ENCODE measurements at places on chromosomes 2 and 18.
A peak's percentile ranks its signal among the peaks of the same experiment; 100 is the strongest.

GRCh38 chr2:160220545-160221009 is 20.5 kb upstream of the ITGB6 start:
- H3K4me3 ChIP-seq: no peak overlapping the region
- no peak overlapping the region for H3K27ac ChIP-seq
- H3K36me3 ChIP-seq: no peaks in the 10 kb centered on the region

- no peaks in the 10 kb centered on the region for H3K36me3 ChIP-seq
- no peak overlapping the region for H3K4me3 ChIP-seq
- DNase-seq: no peak
Observed at GRCh38 chr2:10087360-10087759, 7.1 kb upstream of the CYS1 start.

DNA sequence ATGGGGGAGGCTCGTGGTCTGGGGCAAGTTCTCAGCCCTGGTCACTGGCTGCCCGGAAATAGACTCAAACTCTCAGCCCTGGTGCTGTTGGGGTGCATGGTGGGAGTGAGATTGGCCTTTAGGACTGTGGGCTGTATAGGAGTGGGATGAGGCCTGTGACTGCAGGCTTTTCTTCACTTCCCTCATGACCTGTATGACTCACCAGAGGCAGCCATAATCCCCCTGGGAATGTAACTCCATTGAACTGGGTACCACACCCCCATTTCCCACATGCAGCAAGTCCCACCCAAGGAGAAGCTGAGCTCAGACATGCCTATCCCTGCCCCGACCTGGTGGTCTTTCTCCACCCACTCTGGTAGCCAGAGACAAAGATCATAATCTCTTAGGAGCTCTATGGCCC is 177.7 kb upstream of the OSR1 start:
- no peak for DNase-seq
- no peak overlapping the region for H3K27ac ChIP-seq
- no peak overlapping the region for H3K4me3 ChIP-seq
- H3K4me1 ChIP-seq: no peaks in the 10 kb centered on the region
- H3K36me3 ChIP-seq: no peaks in the 10 kb centered on the region

- no peak overlapping the region for H3K4me3 ChIP-seq
- no peaks in the 10 kb centered on the region for H3K4me1 ChIP-seq
- H3K36me3 ChIP-seq: no peaks in the 10 kb centered on the region
- DNase-seq: no peak
Observed at GRCh38 chr2:3727397-3728045, 24.1 kb downstream of the DCDC2C start.

GRCh38 chr2:207066791-207067460 is 98.8 kb downstream of the KLF7 start:
- no peaks in the 10 kb centered on the region for H3K27me3 ChIP-seq
- H3K36me3 ChIP-seq: no peaks in the 10 kb centered on the region
- no peak overlapping the region for H3K4me3 ChIP-seq
- H3K4me1 ChIP-seq: no peaks in the 10 kb centered on the region
- no peak for DNase-seq

DNA sequence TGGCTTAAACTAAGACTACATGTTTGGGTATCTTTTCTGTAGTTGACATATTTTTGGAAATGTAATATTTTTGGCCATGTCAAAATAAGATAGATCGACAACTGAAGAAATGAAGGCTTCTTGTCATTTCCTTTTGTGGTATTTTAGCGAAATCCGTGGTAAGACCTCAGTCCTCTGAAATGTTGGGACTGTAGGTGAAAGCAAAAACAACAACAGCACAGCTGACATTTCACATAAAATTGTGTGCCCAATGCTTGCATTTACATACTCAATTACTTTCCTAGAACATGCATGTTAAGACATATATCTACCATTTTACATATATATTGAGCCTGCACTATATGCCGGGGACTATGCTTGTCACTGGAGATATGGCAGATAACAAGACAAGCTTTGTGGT is 50.2 kb downstream of the SPP2 start:
- no peak for DNase-seq
- no peaks in the 10 kb centered on the region for H3K27me3 ChIP-seq
- no peaks in the 10 kb centered on the region for H3K36me3 ChIP-seq
- H3K4me1 ChIP-seq: peaks cover 26% of the 10 kb centered on the region

DNA sequence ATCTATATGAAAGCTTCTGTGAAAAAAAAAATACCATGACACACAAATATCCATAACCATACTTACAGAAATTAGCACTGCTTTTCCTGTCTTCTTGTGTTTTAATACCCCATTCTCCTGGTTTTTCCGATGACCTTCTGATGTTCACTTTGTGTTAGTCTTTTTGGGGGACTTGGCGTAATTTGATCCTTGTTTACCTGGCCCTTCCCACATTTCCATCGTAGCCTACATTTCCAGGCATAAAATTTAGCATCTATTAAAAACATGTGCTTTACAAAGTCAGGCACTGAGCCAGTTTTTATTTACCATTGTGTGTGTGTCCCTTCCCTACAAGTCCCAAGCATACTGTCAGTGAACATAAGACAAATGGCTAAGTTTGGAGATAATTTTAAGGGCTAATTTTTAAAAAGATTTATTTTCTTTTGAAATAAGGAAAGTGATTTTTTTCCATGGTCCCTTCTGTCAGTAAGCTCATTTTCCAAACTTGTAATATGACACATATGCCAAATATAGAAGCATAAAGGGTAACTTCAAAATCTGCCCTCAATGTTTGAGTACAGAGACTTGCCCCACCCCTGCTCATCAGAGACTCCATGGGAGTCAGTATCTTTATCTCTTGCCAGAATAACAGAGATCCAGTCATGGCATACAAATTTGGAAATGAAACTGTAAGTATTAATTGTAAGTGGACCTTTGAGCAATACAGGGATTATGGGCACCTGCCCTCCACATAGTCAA is 27.3 kb downstream of the SESTD1 start:
- no peaks in the 10 kb centered on the region for H3K36me3 ChIP-seq
- DNase-seq: no peak
- H3K4me3 ChIP-seq: no peak overlapping the region

DNA sequence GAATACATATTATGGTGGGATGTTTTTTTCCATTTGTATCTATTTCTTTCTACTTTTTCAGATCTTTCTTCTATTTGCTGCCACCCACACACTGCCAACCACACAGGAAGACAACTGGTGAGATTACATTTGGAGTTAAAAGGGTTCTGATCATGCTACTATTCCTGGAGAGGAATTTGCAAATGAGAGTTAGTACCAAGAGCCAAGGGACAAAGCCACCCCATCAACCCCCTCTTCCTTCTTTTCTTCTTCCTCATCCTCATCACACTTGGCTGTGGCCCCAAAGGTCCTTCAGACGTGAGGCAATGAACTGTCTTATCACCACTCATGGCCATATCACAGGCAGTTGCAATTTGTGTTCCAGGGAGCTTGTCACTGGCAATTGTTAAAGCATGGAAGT is 215.6 kb upstream of the SLC14A2 start:
- no peak overlapping the region for H3K27ac ChIP-seq
- DNase-seq: no peak
- H3K27me3 ChIP-seq: peaks cover 2% of the 10 kb centered on the region
- no peaks in the 10 kb centered on the region for H3K36me3 ChIP-seq

DNA sequence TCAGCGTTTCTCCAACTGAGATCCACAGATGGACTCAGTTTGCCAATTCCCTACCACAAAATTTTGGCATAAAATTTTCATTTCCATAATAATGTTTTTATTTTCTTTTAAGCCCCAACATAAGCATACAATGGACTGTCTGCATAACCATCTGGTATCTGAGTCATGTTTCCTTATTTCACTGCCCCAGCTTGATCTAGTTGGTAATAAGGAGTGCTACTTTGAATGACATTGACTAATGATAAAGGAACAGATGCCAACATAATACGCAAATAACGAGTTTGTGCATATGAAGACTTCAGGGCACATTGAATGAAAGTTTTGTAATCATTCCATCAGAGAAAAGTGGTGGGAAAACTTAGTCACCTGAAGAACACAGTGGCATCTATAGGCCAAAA is 8.8 kb upstream of the MBD2 start:
- no peak overlapping the region for H3K27ac ChIP-seq
- no peak overlapping the region for H3K4me3 ChIP-seq
- H3K27me3 ChIP-seq: no peaks in the 10 kb centered on the region
- H3K36me3 ChIP-seq: no peaks in the 10 kb centered on the region
- no peak for DNase-seq

GRCh38 chr2:146108993-146109392 is 1589.1 kb upstream of the ZEB2 start:
- no peaks in the 10 kb centered on the region for H3K27me3 ChIP-seq
- H3K4me3 ChIP-seq: no peak overlapping the region
- no peak overlapping the region for H3K27ac ChIP-seq

GRCh38 chr2:1375794-1376193 is 37.5 kb upstream of the TPO start:
- DNase-seq: no peak
- no peak overlapping the region for H3K27ac ChIP-seq
- H3K4me1 ChIP-seq: no peaks in the 10 kb centered on the region
- no peaks in the 10 kb centered on the region for H3K36me3 ChIP-seq

DNA sequence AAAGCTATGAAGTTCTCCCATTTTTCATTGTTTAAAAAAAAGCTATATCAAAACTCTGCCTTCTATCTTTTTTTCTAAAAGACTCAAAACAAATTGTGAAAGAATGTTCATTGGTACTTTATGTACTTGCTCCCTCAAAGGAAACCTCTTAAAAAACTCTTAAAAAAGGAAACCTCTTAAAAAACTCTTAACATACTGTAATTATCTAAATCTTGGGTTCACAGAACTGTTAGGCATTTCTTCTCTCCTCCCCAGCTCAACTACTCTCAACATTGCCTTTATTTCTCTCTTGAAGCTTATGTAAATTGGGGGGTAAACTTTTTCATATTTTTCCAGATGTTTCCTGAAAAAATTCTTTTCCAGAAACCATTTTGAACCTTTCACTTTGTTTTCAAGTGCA is 330.5 kb upstream of the SLC39A10 start:
- no peaks in the 10 kb centered on the region for H3K36me3 ChIP-seq
- H3K4me3 ChIP-seq: no peak overlapping the region
- no peaks in the 10 kb centered on the region for H3K27me3 ChIP-seq
- no peak for DNase-seq
- H3K4me1 ChIP-seq: no peaks in the 10 kb centered on the region

- H3K4me3 ChIP-seq: no peak overlapping the region
- no peaks in the 10 kb centered on the region for H3K27me3 ChIP-seq
- H3K27ac ChIP-seq: no peak overlapping the region
- DNase-seq: peak; percentile 6
- H3K36me3 ChIP-seq: no peaks in the 10 kb centered on the region
Observed at GRCh38 chr2:235106874-235107639, 155.2 kb downstream of the SH3BP4 start.

- H3K36me3 ChIP-seq: no peaks in the 10 kb centered on the region
- no peak for DNase-seq
- no peaks in the 10 kb centered on the region for H3K27me3 ChIP-seq
- peaks cover 10% of the 10 kb centered on the region for H3K4me1 ChIP-seq
- no peak overlapping the region for H3K27ac ChIP-seq
- no peak overlapping the region for H3K4me3 ChIP-seq
Observed at GRCh38 chr2:37632310-37632709, 39.1 kb downstream of the CDC42EP3 start.

GRCh38 chr2:186302263-186302662 is 183.8 kb upstream of the ZC3H15 start:
- H3K27me3 ChIP-seq: no peaks in the 10 kb centered on the region
- DNase-seq: no peak
- no peak overlapping the region for H3K27ac ChIP-seq
- H3K4me1 ChIP-seq: no peaks in the 10 kb centered on the region
- no peaks in the 10 kb centered on the region for H3K36me3 ChIP-seq
- H3K4me3 ChIP-seq: no peak overlapping the region

DNA sequence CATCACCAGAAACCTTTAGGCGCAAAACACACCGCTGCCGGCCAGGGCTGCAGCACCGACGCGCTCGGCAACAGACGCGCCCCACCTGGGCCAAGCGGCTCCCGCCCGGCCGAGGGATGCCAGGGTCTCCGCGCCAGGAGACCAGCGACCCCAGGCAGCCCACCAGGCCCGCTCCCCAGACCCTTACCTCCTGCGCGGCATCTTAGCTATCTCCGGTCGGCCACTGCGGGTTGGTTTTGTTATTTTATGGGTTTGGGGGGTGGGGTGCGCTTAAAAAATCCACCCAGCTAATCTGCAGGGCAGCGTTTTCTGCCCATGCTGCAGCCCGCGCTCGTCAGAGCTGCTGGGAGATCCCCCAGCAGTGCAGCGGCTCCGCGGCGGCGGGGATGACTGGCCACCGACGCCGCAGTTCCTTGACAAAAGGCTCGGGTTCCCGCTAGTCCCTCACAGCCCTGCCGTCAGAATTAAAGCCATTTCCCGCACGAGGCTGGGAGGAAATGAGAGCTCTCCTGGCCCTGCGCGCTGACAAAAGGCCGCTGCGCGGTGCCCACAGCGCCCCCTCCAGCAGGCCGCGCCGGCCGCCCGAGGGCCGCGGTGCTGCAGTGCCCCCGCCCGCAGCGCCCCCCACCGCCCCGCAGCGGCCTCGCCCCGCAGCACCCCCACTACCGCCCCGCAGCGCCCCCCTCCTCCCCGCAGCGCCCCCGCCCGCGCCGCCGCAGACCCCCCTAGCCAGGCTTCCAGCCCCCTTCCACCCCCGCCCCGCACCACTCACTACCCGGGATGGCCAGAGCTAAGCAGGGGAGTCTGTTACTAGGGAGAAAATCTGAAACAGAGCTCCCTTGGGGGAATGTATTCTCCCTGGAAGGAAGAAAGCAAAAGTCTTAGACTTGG is at the start of gene ADD2:
ADD2 (minus strand) TSS at position 502 of the 891 bp plus-strand sequence. CDS start 61,792 bp downstream, outside the sequence.
- peaks cover 24% of the 10 kb centered on the region for H3K27me3 ChIP-seq
- DNase-seq: peak; percentile 54
- peaks cover 12% of the 10 kb centered on the region for H3K4me1 ChIP-seq

DNA sequence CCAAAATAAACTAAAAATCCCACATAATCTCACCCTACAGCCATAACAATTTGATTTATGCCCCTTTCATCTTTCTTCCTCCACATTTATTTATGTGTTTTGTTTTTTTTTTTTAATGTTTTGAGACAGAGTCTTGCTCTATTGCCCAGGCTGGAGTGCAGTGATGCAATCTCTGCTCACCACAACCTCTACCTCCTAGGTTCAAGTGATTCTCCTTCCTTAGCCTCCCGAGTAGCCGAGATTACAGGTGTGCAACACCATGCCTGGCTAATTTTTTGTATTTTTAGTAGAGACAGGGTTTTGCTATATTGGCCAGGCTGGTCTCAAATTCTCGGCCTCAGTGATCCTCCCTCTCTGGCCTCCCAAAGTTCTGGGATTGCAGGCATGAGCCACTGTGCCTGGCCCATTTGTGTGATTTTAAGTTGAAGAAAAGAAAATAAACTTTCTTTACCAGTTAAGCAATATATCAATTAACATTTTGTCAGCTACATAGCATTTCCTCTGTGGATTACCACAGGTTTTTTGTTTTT is 35.9 kb upstream of the LPIN2 start:
- peaks cover 8% of the 10 kb centered on the region for H3K4me1 ChIP-seq
- DNase-seq: no peak
- H3K4me3 ChIP-seq: no peak overlapping the region
- no peaks in the 10 kb centered on the region for H3K36me3 ChIP-seq
- H3K27me3 ChIP-seq: no peaks in the 10 kb centered on the region

DNA sequence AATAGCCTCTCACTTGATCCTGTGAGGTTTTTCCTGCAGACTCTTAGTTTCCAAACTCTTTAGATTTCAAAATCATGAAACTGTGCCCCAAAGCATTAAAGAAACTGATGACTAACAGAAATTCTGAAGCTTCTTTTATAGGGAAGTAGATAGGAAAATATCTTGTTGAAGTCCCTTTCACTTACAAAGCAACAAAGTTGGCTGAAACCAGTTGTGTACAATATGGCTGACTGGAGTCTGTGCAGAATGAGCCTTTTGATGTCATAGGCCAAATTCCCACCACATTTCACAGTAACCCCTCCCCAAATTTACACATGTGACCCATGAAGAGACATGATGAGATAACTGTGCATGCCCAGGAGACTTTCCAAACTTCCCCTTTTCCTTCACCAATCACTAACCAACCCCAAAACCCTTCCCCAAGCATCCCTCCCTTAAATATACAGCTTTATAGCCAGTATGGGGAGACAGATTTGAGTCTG is 61.7 kb upstream of the NCK2 start:
- no peak overlapping the region for H3K4me3 ChIP-seq
- H3K27ac ChIP-seq: no peak overlapping the region
- H3K36me3 ChIP-seq: no peaks in the 10 kb centered on the region
